ENCODE measurements at places on chromosomes 4 and X. TPM values are rescaled to one million over a fixed set of nuclear protein-coding genes. Genes with fewer than 3 reads are reported as not detected.

The CITED1 gene
- total RNA-seq, result 1.4 TPM

The ZNF630 gene
- 1.5 TPM for total RNA-seq

The GAB1 gene
- 1.2 TPM for total RNA-seq

The PDZD4 gene
- 4.9 TPM for total RNA-seq

The SLC6A14 gene
- total RNA-seq, result not detected

The PLP1 gene
- total RNA-seq, result not detected

The PLXNB3 gene
- 0.52 TPM for total RNA-seq

The MAML3 gene
- 1.1 TPM for total RNA-seq

The SOWAHD gene
- not detected for total RNA-seq

The USP38 gene
- 39.1 TPM for total RNA-seq

The SERPINA7 gene
- total RNA-seq, result not detected

The TEX13D gene
- total RNA-seq, result not detected

The C4orf50 gene
- total RNA-seq, result 3.5 TPM

The ARMCX6 gene
- total RNA-seq, result 33.6 TPM

The TEC gene
- total RNA-seq, result 3.0 TPM

The ARHGAP24 gene
- not detected for total RNA-seq

The SRPX gene
- not detected for total RNA-seq
